Nucleus accumbens (tissue), 56 donors: ENCODE measurements at places on chromosomes 1 and 21.

DNA sequence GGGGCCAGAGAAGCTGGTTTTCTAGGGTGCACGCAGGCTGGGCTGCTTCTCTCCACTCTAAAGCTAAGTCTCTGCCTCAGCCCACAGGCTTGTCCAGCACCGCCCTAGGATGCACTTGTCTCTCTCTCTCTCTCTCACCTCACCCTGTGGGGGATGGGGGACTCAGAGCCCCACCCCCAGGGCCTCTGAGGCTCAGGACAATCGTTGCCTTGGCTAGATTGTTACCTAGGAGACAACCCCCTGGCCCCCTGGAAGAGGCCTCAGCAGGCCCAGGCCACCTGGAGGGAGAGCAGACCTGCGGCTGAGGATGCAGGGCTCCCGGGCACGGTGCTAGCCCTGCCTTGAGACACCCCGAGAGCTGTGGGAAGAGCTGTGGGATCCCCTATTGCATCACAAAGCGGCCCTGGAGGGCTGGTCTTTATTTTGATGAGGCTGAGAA lies at the start of gene ACTRT2:
ACTRT2 (plus strand) TSS at position 235 of the 439 bp plus-strand sequence. CDS start 220 bp downstream, outside the sequence.
- DNase-seq = no peak

DNA sequence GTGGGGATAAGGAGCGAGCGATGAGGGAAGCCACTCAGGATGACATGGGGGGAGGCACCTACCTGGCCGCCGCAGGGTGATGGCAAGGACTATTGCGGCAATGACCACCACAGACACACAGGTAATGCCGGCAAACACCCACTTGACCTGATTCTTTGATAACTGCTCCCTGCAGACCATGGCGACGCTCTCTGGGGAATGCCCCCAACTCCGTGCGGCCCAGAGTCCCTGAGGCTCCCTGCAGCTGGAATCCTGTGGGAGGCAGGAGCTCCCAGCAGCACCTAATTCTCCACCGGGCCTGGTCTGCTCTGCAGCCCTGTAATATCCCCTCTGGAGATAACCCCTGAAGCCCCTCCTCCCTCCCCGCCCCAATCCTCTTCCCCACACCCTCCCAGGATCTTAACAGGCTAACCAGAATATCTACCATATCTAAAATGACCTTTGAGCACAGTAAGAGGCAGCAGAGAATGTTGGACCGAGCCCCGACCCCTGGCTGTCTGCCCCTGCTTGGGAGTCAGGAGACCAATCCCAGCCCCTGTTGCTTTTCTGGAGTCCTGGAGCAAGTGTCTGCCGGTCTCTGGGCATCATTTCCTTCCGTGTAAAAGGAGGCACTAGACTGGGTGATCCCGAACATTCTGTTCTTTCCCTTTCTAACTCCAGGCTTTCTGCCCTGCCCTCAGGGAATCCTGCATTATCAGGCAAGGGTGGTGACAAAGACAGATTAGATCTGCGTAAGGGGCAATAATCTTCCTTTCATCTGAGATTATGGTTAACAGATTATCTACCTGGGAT lies at the start of gene FAM151A:
FAM151A (minus strand) TSS at position 310 of the 792 bp plus-strand sequence; CDS start at position 180, 130 bp downstream.
- DNase-seq = no peak

GRCh38 chr1:115179397-115180079 lies 90.2 kb upstream of the TSPAN2 start:
- DNase-seq = no peak

DNA sequence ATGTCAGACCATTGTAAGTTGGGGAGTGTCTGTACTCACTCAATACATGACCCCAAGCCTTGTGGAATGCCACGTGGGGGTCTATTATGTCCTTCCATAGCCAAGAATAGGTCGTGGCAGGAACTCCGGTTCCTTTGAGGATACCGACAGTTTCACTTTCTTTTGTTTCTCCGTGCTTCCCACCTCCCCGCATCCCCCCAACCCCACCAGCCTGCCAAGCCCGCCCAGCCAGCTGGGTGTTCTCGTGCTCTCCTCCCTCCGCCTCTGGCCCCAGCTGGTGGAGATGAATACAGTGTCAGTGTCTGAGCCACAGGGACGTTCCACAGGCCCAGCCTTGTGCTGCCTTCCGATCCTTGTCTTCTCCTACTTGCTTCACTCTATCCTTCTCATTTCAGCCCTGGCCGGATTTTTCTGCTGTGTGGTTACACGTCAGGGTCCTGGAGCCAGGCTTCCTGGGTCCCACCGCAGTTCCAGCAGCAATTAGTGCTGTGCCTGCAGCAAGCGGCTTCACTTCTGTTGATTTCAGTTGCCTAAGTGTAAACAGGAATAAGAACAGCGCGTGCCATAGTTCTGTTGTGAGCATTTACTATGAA lies 4.1 kb upstream of the AGTRAP start:
- peak; percentile 92 for DNase-seq

GRCh38 chr1:10646347-10646861 lies 150.0 kb downstream of the CASZ1 start:
- no peak for DNase-seq
